ENCODE measurements at places on chromosomes 3 and 15. TPM values are rescaled to one million over a fixed set of nuclear protein-coding genes. Genes with fewer than 3 reads are reported as not detected.

The IQCF5 gene
- total RNA-seq: not detected

The ABTB1 gene
- total RNA-seq: 8.2 TPM

The C3orf20 gene
- total RNA-seq: not detected

The TF gene
- total RNA-seq: 0.33 TPM

The DNAH12 gene
- total RNA-seq: under 0.01 TPM

The LACTB gene
- total RNA-seq: 22.6 TPM

The FOXB1 gene
- not detected for total RNA-seq

The NGRN gene
- total RNA-seq: 96.8 TPM

The ZNF860 gene
- under 0.01 TPM for total RNA-seq

The NR1D2 gene
- total RNA-seq: 85.2 TPM

The ST8SIA2 gene
- total RNA-seq: not detected

The ADGRG7 gene
- not detected for total RNA-seq

The PSMD2 gene
- 345 TPM for total RNA-seq

The NT5DC2 gene
- total RNA-seq: 18.0 TPM

The CCR2 gene
- not detected for total RNA-seq

The CHRNA3 gene
- total RNA-seq: not detected

The FBXL22 gene
- total RNA-seq: 0.50 TPM

The CHRNA5 gene
- total RNA-seq: under 0.01 TPM

The TRPM1 gene
- not detected for total RNA-seq

The GOLGA8J gene
- not detected for total RNA-seq

The NEO1 gene
- total RNA-seq: 31.6 TPM

The RLBP1 gene
- total RNA-seq: not detected

All from fibroblast of lung (primary cell).